CD4-positive, alpha-beta T cell treated with Interleukin-15 for 4 hours (primary cell): ENCODE measurements at places on chromosomes 7 and 10.

DNA sequence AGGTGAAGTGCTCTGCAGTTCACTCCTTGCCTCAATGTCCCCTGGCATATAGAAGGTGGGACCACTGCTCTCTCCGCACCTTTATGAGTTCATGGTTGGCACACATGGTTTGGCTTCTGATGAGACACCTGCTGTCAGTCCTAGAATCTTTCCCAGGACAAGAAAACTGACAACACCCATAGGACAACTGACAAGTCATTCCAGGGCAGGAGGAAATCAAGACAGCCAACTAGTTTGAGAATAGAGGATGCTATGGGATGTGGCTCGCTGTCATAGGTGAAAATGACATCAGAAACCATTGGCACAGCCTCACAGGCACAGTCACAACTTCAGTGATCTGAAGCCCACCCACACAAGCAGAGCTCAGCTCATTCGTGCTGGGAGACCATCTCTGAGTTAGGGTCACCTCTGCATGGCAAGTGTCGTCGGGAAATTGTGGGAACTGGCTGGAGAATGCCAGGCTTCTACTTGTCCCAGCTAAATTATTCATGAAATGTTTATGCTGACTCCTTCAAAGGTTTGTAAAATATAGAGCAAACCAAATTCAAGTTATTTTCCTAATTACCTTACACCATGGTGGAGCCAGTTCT is 762.4 kb downstream of the GRID1 start:
- DNase-seq = no peak

GRCh38 chr10:18984531-18984930 is 64.1 kb upstream of the MALRD1 start:
- no peak for DNase-seq

- DNase-seq = no peak
These were observed 54.5 kb downstream of the CUL1 start for GRCh38 chr7:148753224-148753623.

GRCh38 chr10:64277536-64277935 is 756.3 kb downstream of the REEP3 start:
- DNase-seq = no peak

- no peak for DNase-seq
These were observed 533.0 kb upstream of the POT1 start for GRCh38 chr7:125462615-125463014.

DNA sequence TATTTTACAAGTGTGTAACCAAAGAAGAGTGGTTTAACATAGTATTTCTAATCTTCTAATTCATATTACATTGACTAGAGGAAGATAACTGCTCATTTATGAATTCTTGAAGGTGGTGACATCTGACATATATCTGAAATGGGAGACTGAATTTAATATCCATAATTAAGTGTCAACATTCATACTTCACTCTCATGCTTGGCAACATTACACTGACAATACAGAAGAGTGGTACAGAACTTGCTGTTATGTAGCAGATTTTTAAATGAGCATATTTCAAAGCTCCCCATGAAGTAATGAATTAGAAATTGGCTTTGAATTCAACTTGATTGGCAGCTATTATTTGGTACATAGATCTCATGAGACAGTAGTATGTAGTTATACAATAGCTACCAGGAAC is 125.8 kb upstream of the POT1 start:
- no peak for DNase-seq

GRCh38 chr7:8282162-8282561 is 20.2 kb upstream of the ICA1 start:
- DNase-seq = no peak

DNA sequence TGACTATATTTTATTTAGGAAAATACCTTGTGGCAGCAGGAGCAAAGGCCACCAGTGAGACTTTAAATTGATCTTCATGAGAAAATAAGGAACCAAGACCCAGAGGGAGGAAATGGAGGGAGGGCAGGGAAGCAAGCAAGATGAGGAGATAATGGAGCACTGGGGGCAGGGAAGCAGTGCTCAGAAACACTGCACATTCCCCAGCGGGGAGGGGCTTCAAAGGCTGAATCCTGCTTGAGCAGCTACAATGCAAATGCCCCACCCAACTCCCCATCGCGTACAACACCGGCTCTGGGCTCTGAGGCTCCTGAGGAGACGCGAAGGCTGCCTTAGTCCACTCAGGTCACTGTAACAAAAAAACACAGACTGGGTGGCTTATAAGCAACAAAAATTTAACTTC is 503.8 kb downstream of the GRID1 start:
- no peak for DNase-seq

- DNase-seq = no peak
These were observed 102.7 kb upstream of the BMPER start for GRCh38 chr7:33802600-33802999.
